ENCODE measurements at places on chromosomes 3 and 15.
A peak's percentile ranks its signal among the peaks of the same experiment; 100 is the strongest.

DNA sequence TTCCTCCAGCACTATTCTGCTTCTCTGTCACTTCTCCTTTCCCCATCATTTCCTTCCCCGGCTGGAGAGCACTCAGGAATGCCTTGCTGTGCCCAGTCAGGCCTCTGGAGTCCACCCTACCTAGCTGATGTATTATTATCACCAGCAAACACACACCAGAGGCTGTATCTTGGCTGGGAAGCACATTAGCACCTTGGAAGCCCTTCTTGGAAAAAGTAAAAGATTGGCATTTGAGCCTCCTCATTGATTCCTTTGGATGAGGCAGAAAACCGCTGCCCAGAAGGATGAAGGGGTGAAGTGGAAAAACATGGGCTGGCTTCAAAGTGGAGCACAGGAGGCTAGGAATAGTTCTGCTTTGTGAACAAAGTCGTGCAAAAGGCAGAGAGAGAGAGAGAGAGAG is 244.3 kb downstream of the RPLP1 start:
- DNase-seq = no peak

GRCh38 chr15:60138397-60138968 is 134.4 kb downstream of the FOXB1 start:
- DNase-seq = no peak

GRCh38 chr3:16510620-16511319 is 2.7 kb downstream of the RFTN1 start:
- DNase-seq = no peak

DNA sequence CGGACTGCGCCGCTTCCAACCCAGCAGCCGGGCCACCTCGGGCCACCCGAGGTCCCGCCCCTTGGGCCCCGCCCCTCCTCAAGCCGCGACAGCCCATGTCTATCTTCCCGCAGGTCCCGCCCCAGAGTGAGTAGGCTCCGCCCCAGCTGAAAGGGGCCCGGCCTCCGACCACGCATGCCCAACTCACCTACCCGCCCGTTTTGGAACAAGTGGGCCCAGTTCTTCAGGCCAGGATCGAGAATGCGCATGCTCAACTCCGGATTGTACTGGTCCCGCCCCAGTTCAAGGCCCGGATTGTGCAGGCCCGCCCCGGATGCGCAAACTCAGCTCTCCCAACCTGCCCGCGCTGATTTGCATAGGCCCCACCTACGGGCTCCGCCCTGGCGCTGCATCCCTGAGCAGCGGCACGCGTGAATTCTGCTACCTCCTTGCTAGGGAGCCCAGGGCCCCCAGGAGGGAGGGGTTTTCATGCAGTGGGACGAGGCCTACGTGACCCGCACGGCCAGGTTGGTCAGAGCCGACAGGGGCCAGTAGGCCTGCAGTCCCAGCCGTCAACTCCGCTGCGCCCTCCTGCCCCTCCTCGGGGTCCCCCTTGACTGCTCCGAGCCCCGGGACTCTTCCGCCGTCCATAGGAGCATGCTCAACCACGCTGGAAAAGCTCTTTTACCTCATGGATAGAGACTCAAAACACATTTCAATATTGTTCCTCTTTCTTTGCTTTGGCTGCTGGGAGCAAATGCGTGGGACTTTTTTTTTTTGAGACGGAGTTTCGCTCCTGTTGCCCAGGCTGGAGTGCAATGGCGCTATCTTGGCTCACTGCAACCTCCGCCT is at the start of gene PFKFB4:
PFKFB4 (minus strand) TSS at position 8 of the 831 bp plus-strand sequence. CDS start 26 bp downstream, outside the sequence.
- peak; percentile 99 for DNase-seq

- no peak for DNase-seq
Measured at GRCh38 chr15:69719527-69720240, 267.1 kb downstream of the RPLP1 start.

DNA sequence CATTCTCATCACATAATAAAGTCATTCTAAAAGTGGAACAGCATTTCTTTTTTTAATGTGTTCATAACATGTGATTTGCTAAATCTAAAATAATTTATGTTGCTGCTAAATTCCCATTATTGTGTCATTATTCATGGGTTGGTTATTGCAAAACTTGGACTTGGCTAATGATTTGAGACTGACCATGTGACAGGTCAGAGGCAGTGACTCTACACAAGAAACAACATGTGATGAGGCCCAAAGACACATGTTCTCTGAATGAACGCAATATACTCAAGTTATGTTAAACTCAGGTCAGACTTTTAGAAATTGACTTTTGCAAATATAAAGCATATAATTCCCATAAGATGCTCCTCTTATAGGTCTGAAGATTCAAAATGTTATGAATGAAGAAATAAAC is 566.1 kb downstream of the TBL1XR1 start:
- no peak for DNase-seq

GRCh38 chr3:53170325-53171063 is 9.5 kb downstream of the PRKCD start:
- peak; percentile 79 for DNase-seq

DNA sequence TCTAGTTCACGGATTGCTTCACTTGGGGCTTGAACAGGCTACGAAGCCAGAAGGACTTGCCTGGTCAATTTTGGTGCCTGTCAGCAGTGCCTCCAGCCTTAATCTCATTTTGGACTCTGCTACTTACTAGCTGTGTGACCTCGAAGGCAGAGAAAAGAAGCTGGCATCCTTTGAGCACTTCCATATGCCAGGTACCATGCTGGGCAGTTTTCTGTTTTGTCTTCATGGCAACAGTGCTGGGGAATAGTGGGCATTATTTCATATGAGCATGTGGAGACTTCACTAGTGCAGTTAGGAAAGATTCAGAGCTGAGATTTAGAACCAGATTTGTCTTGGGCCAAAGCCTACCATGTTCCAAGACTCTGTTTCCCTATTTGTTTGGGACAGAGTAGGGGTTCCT is 92.2 kb downstream of the LRTM1 start:
- DNase-seq = no peak

GRCh38 chr3:134463676-134464063 is 22.1 kb downstream of the ANAPC13 start:
- DNase-seq = no peak

GRCh38 chr3:114645392-114645791 is 351.6 kb downstream of the TIGIT start:
- no peak for DNase-seq

DNA sequence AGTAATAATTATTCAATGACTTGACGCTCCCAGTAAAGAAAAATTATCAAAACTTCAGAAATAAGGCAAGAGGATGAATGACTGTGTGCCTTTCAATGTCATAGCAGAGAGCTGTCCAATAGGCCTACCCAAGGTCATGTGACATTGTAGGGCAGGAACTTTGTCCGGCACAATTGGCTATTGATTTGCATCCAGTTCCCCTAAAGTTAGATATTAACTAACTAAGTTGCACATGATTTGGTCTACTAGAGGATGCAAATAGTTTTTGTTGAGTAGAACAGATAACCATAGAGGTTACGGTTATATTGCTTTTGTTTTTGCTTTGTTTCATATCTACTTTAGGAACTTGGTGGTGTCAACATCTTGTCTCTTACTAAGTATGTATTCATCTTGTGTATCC is 127.9 kb upstream of the PFN2 start:
- no peak for DNase-seq

Data from GM13976 (cell line).